ENCODE measurements at places on chromosomes 13 and 19.

GRCh38 chr13:97116754-97117153 is 105.4 kb upstream of the MBNL2 start:
- no peak for DNase-seq

- no peak for DNase-seq
Measured at GRCh38 chr19:3672993-3673392, 27.3 kb downstream of the PIP5K1C start.

DNA sequence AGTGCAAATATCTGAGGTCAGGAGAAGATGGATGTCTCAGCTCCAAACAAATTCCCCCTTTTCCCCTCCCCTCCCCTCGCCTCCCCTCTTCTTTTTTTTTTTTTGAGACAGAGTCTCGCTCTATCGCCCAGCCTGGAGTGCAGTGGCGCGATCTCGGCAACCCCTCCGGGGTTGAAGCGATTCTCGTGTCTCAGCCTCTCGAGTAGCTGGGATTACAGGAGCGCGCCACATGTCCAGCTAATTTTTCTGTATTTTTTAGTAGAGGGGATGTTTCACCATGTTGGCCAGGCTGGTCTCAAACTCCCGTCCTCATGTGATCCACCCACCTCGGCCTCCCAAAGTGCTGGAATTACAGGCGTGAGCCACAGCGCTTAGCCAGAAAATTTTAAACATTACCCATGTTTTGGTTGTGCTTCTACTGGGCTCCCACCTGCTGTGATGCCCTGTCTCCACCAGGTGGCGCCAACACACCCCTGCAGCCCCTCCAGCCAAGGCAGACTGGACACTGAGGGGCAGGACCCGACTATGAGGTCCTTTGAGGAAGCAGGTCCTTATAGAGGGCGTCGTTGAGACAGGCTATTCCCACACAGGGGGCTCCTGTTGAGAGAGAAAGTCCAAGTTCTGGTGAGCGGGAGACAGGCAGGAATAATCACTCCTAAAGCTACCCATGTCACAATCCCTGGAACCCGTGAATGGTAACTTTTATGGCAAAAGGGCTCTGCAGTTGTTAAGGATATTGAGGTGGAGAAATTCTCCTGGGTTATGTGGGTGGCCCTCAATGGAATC is 6.3 kb downstream of the ERICH4 start:
- peak; percentile 41 for DNase-seq

DNA sequence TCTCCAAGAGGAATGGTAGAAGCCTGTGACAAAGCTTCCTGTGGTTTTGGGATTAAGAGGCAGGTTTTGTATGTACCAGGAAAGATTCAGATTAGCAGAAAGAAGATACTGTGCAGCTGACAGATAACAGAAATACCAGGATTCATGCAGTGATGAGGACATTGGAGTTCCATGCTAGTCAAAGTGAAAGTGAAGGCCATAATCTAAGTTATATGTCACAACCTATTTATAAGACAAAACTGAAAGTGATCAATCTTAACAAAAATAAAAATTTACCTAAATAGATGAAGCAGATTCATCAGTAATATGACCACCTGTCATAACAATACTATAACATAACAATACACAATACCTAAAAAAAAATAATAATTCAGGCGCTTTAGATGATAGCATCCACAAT is 1305.2 kb upstream of the PCDH9 start:
- DNase-seq = no peak

- no peak for DNase-seq
Measured at GRCh38 chr19:35272122-35272719, 3.5 kb downstream of the USF2 start.

- no peak for DNase-seq
Measured at GRCh38 chr19:51448411-51449016, 9.7 kb downstream of the SIGLEC8 start.

- no peak for DNase-seq
Measured at GRCh38 chr19:28960986-28961705, 251.8 kb downstream of the UQCRFS1 start.

- DNase-seq = no peak
Measured at GRCh38 chr13:52782471-52783448, 43.1 kb upstream of the CNMD start.

DNA sequence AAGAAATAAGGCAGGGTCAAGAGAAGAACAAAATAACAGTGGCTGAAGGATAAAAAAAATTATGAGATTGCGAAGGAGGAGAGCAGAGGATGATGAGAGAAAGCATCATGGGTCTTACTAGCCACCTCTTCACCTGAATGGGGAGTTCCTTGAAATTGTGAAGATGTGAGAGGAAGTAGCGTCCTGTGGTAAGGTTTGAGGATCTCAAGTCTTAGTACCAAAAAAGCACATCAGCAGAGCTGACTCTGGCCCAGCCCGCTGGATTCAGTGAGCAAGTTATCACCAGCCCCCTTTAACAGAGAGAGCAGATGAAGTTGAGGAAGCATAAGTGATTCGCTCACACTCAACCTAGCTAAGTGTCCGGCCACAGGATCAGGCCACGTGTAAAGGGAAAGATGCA is 61.8 kb downstream of the RXFP2 start:
- no peak for DNase-seq

DNA sequence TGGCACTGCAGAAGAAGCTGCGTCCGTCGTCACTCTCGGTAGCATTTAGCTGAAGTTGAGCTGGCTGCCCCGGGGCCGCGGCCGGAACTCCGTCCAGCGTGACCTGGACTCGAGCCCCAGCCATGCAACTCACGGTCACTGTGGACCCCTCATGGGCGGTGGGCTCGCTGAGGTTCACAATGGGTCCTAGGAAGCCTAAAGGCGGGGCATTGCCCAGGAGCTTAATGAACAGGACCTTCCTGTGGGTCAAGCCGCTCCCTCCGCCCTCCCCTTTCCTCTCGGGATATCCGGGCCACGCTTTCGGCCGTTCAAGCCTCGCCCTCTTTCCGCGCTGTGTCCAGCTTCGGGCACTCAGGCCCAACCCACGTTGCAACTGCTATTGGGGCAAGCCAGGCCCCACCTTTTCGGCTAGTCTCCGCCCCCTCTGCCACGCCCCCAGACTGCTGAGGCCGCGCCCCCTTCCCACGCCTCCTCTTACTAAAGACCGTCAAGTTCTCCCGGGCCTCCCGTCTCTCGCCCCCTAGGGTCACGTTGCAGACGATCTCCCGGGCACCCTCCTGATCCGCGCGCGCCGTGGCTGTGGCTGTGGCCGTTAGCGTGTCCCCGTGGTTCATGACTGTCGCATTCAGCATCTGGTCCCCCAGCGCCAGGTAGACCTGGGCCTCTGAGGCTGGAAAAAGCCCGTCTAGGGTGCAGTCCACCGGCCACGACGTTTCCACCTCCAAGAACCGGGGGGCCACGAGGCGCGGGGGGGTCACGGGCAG is 1.4 kb upstream of the RAVER1 start:
- no peak for DNase-seq

DNA sequence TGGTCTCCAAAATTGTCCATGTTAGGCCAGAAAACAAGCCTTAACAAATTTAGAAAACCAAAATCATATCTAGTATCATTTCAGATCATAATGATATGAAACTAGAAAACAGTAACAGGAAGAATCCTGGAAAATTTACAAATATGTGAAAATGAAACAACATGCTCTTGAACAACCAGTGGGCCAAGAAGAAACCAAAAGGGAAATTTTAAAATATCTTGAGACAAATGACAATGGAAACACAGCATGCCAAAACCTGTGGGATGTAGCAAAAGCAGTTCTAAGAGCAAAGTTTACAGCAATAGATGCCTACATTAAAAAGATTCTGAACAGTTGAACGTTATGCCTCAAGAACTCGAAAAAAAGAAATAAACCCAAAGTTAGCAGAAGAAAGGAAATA is 32.6 kb downstream of the VWA8 start:
- no peak for DNase-seq

DNA sequence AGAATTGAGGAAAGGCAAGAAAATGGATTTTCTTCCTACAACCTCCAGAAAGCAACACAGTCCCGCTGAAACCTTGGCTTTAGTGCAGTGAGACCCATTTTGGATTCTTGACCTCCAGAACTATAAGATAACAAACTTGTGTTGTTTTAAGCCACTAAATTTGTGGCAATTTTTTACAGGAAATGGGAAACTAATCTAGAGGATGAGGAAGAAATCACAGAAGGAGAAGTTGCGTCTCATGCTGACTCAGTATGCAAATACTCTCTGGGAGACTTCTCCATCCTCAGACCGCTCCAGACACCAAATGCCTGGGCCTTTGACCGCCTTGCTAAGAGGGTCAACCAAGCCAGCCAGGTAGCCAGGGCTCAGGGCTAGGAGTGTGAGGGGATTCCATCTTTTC is 13.1 kb upstream of the CEACAM16 start:
- no peak for DNase-seq

DNA sequence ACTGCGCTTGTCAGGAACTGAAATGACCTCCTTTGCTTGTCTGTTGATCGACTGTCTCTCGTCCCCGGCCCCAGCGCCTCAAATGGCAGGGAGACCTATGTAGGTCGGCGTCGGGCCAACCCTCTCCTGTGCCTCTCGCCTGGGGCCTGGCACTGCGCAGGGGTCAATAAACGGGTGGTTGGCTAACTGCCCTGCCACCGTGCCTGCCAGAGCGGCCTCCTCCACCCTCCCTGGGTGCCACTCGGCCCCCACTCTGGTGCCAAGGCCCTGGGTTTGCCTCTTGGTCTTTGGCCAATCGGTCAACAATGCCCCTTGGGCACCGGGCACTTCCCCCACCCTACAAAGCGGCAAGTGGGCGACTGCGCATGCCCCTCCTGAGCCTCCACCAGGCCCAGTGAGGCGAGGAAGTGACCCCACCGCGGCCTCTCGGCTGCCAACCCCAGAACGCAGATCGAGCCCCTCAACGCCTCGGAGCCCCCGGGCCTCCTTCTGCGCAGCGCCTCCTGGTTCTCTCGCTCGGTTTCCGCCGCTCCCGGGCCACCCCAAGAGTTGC is 1.1 kb downstream of the KEAP1 start:
- no peak for DNase-seq

GRCh38 chr13:97250560-97250959 is 28.4 kb downstream of the MBNL2 start:
- no peak for DNase-seq

DNA sequence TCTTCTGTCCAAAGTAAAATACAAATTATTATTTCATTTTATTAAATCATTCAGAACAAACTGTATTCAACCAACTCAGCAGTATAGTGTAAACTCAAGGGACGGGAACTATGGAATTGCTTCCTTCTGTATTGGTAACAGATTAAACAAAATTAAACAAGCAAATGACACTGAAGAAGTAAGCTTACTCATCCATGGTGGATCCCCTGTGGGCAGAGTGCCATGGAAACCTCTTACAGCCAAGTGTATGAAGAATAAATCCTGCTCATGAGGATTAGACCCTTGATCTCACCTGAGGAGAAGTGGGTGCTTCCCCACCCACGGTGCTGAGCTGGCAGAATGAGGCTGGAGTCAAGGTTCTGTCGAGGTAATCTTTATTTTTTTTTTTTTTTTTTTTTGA is 18.0 kb upstream of the RFXAP start:
- no peak for DNase-seq

GRCh38 chr13:34459856-34460255 is 482.2 kb upstream of the NBEA start:
- DNase-seq = no peak

- DNase-seq = no peak
Measured at GRCh38 chr13:30561511-30561910, 56.2 kb upstream of the USPL1 start.

DNA sequence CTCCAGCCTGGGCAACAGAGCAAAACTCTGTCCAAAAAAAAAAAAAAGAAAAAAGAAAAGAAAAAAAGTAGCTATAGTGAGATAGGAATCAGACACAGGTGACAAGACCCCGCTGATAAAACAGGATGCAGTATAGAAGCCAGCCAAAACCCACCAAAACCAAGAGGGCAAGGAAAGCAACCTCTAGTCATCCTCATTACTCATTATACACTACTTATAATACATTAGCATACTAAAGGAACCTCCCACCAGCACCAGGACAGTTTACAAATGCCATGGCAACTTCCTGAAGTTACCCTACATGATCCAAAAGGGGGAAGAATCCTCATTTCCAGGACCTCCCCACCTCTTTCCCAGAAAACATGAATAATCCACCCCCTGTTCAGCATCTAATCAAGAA is 35.6 kb upstream of the UBL3 start:
- no peak for DNase-seq

DNA sequence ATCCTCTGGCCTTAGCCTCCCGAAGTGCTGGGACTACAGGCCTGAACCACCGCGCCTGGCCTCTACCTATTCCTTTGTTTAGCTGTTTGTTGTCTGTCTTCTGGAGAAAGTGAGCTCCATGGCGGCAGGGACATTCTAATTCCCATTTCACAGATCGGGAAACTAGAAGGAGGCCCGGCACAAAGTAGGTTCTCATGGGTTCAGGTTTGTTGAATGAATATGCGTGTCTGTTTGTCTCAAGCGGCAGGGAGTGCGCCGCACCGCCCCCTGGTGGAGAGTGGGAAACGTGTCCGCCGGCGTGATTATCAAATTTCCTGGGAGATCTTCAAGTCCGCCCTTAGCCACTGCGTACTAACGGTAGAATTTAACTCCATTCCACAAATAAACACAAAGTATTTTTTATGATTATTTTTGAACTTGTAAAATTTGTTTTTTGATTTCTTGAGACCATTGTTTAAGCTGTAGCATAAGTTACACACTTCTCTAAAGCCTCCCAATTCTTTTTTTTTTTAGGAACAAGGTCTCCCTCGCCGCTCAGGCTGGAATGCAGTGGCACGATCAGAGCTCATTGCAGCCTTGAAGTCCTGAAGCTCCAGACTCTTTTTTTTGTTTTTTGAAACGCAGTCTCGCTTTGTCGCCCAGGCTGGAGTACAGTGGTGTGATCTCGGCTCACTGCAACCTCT is 8.9 kb upstream of the CCDC9 start:
- DNase-seq = peak; percentile 70

DNA sequence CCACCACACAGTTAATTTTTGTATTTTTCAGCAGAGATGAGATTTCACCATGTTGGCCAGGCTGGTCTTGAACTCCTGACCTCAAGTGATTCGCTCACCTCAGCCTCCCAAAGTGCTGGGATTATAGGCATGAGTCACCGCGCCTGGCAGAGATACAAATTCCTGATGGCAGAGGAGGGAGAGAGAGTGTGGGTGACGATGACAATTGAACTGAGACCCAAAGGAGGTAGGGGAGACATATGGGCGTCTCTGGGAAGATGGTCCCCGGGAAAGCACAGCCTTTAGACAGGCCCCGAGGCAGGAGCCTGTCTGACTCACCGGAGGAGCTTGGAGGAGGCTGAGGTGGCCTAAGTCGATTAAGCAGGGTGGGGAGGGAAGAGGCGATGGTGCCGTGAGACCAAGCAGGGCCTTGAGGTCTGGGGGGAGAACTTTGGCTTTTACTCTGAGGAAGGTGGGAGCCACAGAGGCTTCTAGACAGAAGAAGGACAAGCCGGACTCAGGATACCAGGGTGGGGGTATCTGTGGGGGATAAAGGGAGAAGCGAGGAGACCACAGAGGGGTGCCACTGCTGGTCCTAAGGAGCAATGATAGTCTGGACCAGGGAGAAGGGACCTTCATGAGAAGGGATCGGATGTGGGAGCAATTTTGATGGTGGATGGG is 38.2 kb downstream of the ARRDC2 start:
- DNase-seq = no peak
